ENCODE measurements at places on chromosomes 5 and 9.

GRCh38 chr5:75526070-75526469 is 14.4 kb downstream of the POLK start:
- no peak for DNase-seq

GRCh38 chr9:37382161-37382981 is 40.1 kb upstream of the GRHPR start:
- DNase-seq, result no peak

- no peak for DNase-seq
Measured at GRCh38 chr5:29896646-29897045, 1296.8 kb upstream of the CDH6 start.

DNA sequence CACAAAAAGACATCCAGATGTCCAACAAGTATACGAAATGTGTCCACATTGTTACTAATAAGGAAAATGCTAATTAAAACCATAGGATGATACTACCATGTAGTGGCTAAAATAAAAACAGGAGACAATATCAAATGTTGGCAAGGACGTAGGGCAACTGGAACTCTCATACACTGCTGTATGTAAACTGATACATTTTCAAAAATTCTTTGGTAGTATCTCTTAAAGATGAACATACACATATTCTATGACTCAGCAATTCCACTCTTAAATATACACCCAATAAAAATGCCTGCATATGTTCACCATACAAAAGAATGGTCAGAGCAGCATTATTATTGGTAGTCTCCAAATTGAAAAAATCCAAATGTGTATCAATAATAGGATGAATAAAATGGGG is 2.9 kb upstream of the CCDC180 start:
- DNase-seq, result no peak

- DNase-seq, result no peak
Measured at GRCh38 chr5:79173626-79174025, 62.0 kb downstream of the BHMT start.

DNA sequence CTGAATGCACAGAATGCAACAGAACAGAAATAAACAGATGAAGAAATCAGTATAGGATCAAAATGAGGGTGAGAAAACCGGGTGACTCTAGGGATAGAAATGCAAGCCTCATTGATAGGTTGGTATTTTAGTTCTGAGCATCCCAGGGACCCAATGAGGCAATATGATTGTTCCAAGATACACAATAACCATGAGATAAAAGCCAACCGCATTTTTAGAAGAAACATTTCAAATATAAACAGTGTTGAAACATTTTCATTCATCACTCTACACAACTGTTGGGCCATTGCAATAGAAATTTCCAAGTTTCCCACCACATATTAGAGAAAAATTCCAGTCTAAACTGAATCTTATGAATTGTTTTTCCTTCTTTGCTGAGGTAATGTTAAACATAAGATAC is 452.3 kb upstream of the PTGER4 start:
- no peak for DNase-seq

- no peak for DNase-seq
Measured at GRCh38 chr5:114208120-114208519, 153.8 kb upstream of the KCNN2 start.

All from activated naive CD4-positive, alpha-beta T cell treated with anti-CD3 and anti-CD28 coated beads, Interleukin-2, amount 50 U/mL, for 16 hours (primary cell).